ENCODE measurements at places on chromosomes 2 and 18.

DNA sequence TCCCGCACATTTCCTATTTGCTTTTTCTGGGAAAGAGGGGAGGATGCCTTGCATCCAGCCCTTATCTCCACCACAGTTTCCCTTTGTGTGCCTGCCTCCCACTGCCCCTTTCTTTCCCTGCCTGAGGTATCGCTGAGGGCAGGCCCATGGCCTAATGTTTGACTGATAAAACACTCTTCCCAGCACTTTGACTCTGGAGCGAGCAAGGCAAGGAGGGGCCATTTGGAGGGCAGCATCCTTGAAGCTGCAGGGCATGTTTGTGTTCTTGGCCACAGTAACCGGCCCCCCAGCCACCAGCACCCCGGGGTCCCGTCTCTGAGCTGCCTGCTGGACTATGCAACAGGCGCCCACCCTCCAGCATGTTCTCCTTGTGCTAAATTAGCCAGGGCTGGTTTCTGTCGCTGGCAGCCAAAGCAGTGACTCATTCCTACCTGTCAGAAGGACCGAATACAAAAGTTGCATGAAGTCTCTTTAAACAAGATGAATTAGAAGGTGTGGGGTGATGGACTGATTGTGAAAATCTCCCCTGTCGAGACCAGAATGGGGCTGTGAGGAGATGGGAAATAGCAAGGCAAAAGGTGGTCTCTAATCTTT, 50.7 kb downstream of the BCL2L11 start:
- H3K36me3 ChIP-seq, result no peaks in the 10 kb centered on the region
- no peak overlapping the region for H3K4me3 ChIP-seq
- no peak for DNase-seq
- H3K27me3 ChIP-seq, result peaks cover 7% of the 10 kb centered on the region

- H3K36me3 ChIP-seq, result no peaks in the 10 kb centered on the region
- peaks cover 8% of the 10 kb centered on the region for H3K4me1 ChIP-seq
- no peak overlapping the region for H3K4me3 ChIP-seq
- H3K27ac ChIP-seq, result no peak overlapping the region
These were observed 245.4 kb downstream of the PTPRM start for GRCh38 chr18:7812431-7813063.

GRCh38 chr2:231965102-231965501, 3.6 kb downstream of the DIS3L2 start:
- no peak overlapping the region for H3K27ac ChIP-seq
- DNase-seq, result no peak
- no peak overlapping the region for H3K4me3 ChIP-seq
- H3K4me1 ChIP-seq, result no peaks in the 10 kb centered on the region

DNA sequence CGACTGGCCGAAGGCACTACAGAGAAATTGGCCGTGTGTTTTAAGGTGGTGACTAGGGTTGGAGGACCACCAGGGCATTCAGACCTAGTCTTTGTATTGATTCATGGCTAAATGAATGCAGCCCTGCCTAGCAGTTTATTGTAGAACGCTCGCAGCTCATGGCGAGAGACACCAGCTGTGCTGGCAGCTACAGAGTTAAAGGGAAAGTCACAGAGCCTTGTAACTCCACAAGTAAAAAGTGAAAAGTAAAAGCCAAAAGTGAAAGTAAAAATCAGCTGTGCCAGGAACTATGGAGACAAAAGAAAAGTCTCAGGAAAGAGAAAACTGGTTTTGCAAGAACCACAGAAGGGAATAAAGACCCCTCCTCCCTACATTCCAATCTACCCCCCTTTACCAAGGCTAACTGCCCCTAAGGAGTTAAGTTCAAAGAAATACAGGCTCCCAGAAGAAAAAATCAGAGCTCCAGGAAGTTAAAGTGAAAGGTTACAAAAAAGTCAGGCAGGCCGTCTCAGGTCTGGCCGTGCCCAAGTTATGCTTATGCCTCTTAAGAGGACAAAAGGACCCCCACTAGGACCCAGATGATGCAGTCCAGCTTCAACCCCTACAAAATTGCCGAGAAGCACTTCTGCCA, 46.4 kb upstream of the SELENOI start:
- H3K27ac ChIP-seq, result peak overlapping the region; percentile 67
- peak; percentile 83 for DNase-seq
- H3K4me1 ChIP-seq, result peaks cover 5% of the 10 kb centered on the region
